ENCODE measurements at places on chromosomes 16 and 17.

GRCh38 chr17:46982577-46982976 lies 3.5 kb upstream of the RPRML start:
- H3K36me3 ChIP-seq: peaks cover 7% of the 10 kb centered on the region
- no peak overlapping the region for H3K27ac ChIP-seq
- H3K27me3 ChIP-seq: peaks cover 10% of the 10 kb centered on the region
- H3K4me3 ChIP-seq: no peak overlapping the region
- no peak for DNase-seq

DNA sequence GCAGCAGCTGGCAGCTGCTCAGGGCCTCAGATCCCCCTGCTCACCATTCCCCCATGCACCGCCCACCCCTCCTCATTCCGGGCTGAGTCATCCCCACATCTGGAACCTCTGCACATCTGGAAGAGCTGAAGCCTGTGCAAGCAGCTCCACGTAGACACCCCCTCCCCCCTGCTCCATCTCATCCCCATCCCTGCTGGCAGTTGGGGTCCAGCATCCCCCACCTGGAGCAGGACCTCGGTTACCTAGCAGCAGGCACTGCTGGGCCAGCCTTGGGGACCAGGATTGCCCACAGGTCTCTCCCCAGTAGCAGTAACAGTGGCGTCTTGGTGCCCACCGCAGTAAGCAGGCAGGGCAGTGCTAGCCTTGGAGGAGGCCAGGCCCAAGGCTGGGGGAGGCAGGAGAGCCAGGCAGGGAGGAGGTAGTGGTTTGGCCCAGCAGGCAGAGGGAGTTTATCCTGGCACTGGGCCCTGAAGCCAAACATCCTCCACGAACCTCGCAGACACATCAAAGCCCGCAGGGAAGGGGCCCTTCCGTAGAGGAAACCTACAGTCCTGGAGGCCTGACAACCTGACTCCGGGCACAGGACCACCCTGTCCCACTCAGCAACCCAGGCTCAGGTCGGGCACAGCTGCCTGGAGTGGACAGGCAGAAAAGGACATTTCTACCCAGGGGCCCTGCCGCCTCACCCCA lies 7.7 kb upstream of the TMEM92 start:
- peaks cover 7% of the 10 kb centered on the region for H3K36me3 ChIP-seq
- H3K4me3 ChIP-seq: no peak overlapping the region

DNA sequence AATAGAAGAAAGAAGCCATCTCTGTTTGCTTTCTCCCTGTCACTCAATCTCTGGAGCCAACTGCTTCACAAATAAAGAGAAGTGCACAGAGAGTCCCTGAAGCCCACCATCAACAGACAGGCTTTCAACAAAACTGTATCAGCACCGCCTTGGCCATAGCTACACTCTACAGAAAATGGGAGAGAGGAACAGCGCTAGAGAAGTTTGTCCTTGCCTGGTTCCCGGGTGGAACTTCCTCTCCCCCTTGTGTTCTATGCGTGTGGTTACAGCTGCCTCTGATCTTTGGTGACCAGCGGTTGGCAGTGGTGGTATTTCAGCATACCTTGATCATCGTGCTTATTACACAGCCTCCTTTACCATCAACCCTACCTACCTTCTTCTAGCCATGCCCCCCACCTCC lies 91.4 kb upstream of the CCL2 start:
- no peaks in the 10 kb centered on the region for H3K4me1 ChIP-seq
- no peaks in the 10 kb centered on the region for H3K36me3 ChIP-seq
- H3K27ac ChIP-seq: no peak overlapping the region
- no peaks in the 10 kb centered on the region for H3K27me3 ChIP-seq
- no peak overlapping the region for H3K4me3 ChIP-seq

DNA sequence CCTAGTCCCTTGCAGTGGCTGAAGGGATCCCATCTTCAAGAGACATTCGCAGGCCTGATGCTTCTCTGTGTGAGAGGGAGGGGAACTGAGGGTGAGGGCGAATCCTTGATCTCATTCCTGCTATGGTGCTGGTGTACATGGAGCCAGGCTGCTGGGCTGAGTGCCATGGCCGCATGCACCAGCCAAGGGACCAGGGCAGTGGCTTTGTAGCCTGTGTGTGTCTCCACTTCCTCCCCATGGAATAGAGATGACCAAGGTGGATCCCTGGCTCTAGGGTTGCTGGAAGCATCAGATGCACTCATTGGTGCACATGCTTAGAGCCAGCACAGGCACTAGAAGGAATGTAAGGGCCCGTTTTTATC lies 195.0 kb downstream of the FOXL1 start:
- H3K27ac ChIP-seq: no peak overlapping the region
- peaks cover 6% of the 10 kb centered on the region for H3K4me1 ChIP-seq
- DNase-seq: no peak
- no peaks in the 10 kb centered on the region for H3K36me3 ChIP-seq
- no peaks in the 10 kb centered on the region for H3K27me3 ChIP-seq
- H3K4me3 ChIP-seq: no peak overlapping the region

DNA sequence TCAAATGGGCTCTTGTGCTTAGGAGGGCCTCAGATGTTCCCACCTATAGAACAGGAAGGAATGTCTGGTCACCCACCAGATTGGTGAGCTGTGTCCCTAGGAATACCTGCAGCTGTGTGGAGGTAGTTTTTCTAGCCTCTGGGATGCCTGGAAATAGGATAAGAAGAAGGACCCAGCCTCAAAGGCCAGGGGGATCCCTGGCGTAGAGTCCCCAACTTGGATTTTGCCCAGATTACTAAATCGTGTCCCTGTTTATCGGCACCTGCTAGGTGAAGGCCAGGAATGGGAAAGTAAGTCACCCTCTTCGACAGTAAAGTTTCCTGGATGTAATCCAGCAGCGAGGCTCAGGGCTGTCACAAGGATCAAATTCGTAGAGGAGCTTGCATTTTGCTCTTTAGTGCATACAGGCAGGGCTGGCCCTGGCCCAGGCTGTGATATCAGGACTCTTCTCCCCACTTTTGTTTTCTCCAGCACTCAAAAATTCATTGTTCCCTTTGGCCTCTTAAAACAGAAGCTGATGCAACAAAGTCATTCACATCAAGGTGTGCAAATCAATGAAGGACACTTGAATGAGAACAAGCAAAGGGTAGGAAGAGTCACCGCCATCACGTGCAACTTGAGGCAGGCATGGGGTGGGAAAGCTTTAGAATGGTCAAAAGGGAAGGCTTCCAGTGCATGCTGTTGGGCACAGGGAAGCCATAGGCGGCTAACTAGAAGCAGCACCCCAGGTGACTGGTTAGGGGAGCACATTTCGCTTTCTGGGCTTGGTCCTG lies 7.5 kb downstream of the SLC13A2 start:
- no peaks in the 10 kb centered on the region for H3K36me3 ChIP-seq
- peaks cover 8% of the 10 kb centered on the region for H3K4me1 ChIP-seq
- no peak overlapping the region for H3K4me3 ChIP-seq
- H3K27ac ChIP-seq: no peak overlapping the region
- H3K27me3 ChIP-seq: peaks cover 22% of the 10 kb centered on the region

DNA sequence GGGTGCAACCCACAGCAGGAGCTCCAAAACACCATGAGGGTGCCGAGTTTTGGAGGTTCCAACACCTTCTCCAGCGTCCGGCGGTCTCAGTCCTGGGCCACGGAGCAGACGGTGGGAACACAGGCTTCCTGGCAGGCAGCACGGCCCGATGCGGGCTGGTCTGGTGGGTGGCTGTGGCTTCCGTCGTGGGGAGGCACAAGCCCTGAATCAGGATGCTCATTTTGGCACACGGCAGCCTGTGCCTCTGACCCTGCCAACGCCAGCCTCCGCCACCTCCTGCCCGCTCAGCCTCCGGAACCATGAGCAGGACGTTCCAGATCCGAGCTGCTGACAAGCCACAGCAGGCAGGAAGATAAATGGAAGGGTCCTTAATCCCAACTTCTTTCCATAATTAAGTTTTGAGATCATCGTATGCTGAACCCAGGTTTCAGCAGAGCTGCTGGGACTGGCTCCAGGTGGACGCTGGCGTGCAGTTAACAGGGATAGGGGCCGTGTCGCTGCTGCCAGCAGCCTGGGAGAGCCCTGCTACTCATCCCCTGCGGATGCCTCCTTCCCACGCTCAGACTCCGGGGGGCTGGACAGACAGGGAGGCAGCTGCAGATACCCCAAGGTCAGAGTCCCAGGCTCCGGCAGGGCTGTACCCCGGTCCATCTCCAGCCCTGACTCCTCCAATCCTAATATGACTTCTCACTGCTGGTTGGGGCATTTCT lies 136.6 kb downstream of the ENGASE start:
- H3K27ac ChIP-seq: no peak overlapping the region
- no peak overlapping the region for H3K4me3 ChIP-seq
- peaks cover 4% of the 10 kb centered on the region for H3K27me3 ChIP-seq
- no peaks in the 10 kb centered on the region for H3K36me3 ChIP-seq
- DNase-seq: no peak

GRCh38 chr17:40895106-40895730 lies 10.2 kb upstream of the KRT20 start:
- H3K36me3 ChIP-seq: no peaks in the 10 kb centered on the region
- peaks cover 5% of the 10 kb centered on the region for H3K4me1 ChIP-seq
- H3K4me3 ChIP-seq: no peak overlapping the region
- no peak overlapping the region for H3K27ac ChIP-seq
- H3K27me3 ChIP-seq: no peaks in the 10 kb centered on the region

DNA sequence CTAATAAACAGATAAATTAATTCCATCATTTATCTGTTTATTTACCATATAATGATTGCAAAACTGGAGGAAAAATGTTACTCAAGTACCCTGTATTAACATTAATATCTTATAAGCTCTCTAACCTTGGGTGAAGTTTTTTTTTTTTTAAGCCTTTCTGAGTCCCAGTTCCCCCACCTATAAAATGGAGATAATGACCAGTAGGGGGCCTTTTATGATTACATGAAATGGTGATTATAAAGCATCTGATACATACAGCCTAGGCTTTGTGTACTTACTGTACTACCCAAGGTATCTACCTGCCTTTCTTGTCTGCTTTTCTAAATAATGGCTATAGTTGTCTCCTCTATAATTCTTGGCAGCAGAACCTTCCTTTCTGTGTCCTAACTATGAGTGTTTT lies 22.6 kb downstream of the LRRC36 start:
- no peak overlapping the region for H3K27ac ChIP-seq
- H3K36me3 ChIP-seq: no peaks in the 10 kb centered on the region
- no peak for DNase-seq
- no peak overlapping the region for H3K4me3 ChIP-seq

GRCh38 chr17:57638284-57638683 lies 106.8 kb downstream of the CCDC182 start:
- H3K27ac ChIP-seq: no peak overlapping the region
- peaks cover 13% of the 10 kb centered on the region for H3K36me3 ChIP-seq
- no peak overlapping the region for H3K4me3 ChIP-seq
- H3K27me3 ChIP-seq: peaks cover 7% of the 10 kb centered on the region
- peaks cover 21% of the 10 kb centered on the region for H3K4me1 ChIP-seq

- no peaks in the 10 kb centered on the region for H3K4me1 ChIP-seq
- peaks cover 5% of the 10 kb centered on the region for H3K27me3 ChIP-seq
- H3K27ac ChIP-seq: no peak overlapping the region
- H3K4me3 ChIP-seq: no peak overlapping the region
- no peak for DNase-seq
- peaks cover 4% of the 10 kb centered on the region for H3K36me3 ChIP-seq
These were observed 290.5 kb upstream of the FOXF1 start for GRCh38 chr16:86219655-86220445.

DNA sequence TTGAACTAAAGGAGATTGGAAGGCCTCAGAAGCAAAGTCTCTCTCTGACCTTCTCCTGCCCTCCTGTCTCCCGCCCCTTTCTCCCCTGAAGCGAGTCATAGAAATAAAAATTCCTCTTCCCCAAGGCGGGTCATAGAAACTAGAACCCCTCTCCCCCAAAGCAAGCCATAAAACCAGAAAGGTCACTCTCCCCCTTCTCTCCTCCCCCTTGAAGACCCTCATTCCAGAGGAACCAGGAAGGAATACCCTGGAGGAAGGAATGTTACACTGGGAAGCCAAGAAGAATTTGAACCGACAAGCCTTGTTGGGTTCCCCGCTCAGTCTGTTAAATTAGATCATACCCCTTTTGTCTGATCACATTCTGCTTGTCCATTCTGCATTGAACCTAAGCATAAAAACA lies 2.7 kb upstream of the GJC1 start:
- H3K4me3 ChIP-seq: no peak overlapping the region
- peaks cover 6% of the 10 kb centered on the region for H3K4me1 ChIP-seq
- DNase-seq: no peak
- H3K27ac ChIP-seq: no peak overlapping the region

GRCh38 chr17:16107165-16107770 lies 107.6 kb downstream of the TTC19 start:
- H3K4me1 ChIP-seq: no peaks in the 10 kb centered on the region
- peaks cover 17% of the 10 kb centered on the region for H3K36me3 ChIP-seq
- no peak for DNase-seq
- no peak overlapping the region for H3K4me3 ChIP-seq

GRCh38 chr16:2970563-2970962 lies 1.4 kb downstream of the PAQR4 start:
- H3K27ac ChIP-seq: no peak overlapping the region
- H3K4me1 ChIP-seq: peaks cover 6% of the 10 kb centered on the region
- H3K4me3 ChIP-seq: peak overlapping the region; percentile 31

DNA sequence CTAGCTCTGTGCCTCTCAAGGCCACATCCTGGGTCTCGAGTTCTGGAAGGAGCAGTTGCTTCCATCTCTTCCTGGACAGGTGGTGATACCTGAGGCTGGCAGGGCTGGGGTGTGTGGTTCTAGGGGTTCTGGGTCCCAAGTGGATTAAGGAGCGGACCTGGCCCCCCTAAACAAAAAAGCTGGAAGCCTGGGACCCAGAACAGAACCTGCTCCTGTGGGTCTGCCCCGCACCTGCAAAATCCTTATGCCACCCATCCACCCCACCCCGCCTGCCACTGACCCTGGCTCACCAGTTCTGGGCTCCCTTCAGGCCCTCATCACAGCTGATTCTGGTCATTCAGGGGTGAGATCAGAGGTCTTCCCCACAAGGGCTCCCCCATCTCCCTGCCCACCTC lies 44.8 kb downstream of the ADCY7 start:
- H3K36me3 ChIP-seq: peaks cover 22% of the 10 kb centered on the region
- no peak overlapping the region for H3K4me3 ChIP-seq
- no peak overlapping the region for H3K27ac ChIP-seq
- peaks cover 12% of the 10 kb centered on the region for H3K27me3 ChIP-seq
- peaks cover 12% of the 10 kb centered on the region for H3K4me1 ChIP-seq

- no peaks in the 10 kb centered on the region for H3K4me1 ChIP-seq
- H3K4me3 ChIP-seq: no peak overlapping the region
- no peak for DNase-seq
These were observed 154.1 kb upstream of the HS3ST3A1 start for GRCh38 chr17:13755851-13756250.

- H3K36me3 ChIP-seq: no peaks in the 10 kb centered on the region
- H3K4me3 ChIP-seq: no peak overlapping the region
- no peak for DNase-seq
- no peaks in the 10 kb centered on the region for H3K27me3 ChIP-seq
- H3K27ac ChIP-seq: no peak overlapping the region
These were observed 295.7 kb downstream of the SNX29 start for GRCh38 chr16:12272264-12272663.

DNA sequence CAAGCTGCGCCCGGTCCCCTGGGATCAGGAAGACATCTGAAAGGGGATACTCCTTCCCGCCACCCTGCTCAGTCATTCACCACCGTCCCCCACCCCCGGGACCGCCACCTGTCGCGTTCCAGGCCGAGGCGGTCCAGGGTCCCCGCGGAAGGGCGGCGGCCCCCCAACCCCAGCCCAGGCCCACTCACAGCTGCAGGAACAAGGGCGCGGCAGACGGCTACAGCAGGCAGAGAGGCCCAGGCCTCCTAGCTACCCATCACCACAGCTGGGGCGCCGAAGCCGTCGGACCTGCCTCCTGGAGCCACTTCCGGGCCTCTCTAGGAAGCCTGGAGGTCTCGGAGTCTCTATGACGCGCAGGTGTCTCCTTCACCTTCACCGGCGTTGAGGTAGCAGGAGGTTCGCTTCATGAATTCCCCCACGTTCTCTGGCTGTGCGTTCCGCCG lies at the start of gene SDR42E1:
Gene SDR42E1 (minus strand): TSS at position 272 of the 443 bp plus-strand sequence. CDS start 10,612 bp downstream, outside the sequence.
- H3K4me3 ChIP-seq: peak within 1 kb of the TSS; percentile 64
- no peaks in the 10 kb centered on the region for H3K4me1 ChIP-seq
- no peak within 1 kb of the TSS for H3K27ac ChIP-seq
- no peak for DNase-seq
- H3K27me3 ChIP-seq: no peaks in the 10 kb centered on the region
